T follicular helper cell (primary cell): ENCODE measurements at places on chromosomes 3 and 15.

- no peak for DNase-seq
Observed at GRCh38 chr3:47444103-47444502, 31.6 kb downstream of the SCAP start.

DNA sequence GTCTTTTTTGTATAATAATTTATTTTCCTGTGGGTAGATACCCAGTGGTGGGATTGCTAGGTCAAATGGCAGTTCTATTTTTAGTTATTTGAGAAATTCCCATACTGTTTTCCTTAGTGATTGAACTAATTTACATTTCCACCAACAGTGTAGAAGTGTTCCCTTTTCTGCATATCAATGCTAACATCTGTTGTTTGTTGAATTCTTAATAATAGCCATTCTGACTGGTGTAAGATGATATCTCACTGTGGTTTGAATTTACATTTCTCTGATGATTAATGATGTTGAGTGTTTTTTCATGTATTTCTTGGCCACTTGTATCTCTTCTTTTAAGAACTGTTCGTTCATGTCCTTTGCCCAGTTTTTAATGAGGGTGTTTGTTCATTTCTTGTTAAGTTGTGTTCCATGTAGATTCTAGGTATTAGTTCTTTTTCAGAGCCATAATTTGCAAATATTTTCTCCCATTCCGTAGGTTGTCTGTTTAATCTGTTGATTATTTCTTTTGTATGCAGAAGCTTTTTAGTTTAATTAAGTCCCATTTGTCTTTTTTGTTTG is 713.3 kb upstream of the EPHA6 start:
- no peak for DNase-seq

- DNase-seq: no peak
Observed at GRCh38 chr3:48408823-48409281, 21.0 kb downstream of the PLXNB1 start.

GRCh38 chr15:48354694-48355303 is 23.6 kb downstream of the DUT start:
- DNase-seq: no peak
